Daoy (cell line): ENCODE measurements at places on chromosomes 2 and 18. TPM values are rescaled to one million over a fixed set of nuclear protein-coding genes. Genes with fewer than 3 reads are reported as not detected.

Gene IL1RL2
- total RNA-seq = not detected in 2 replicates

GRCh38 chr2:101827246-101827645 is 129.7 kb downstream of the MAP4K4 start:
- DNase-seq = peak; percentile 91

DNA sequence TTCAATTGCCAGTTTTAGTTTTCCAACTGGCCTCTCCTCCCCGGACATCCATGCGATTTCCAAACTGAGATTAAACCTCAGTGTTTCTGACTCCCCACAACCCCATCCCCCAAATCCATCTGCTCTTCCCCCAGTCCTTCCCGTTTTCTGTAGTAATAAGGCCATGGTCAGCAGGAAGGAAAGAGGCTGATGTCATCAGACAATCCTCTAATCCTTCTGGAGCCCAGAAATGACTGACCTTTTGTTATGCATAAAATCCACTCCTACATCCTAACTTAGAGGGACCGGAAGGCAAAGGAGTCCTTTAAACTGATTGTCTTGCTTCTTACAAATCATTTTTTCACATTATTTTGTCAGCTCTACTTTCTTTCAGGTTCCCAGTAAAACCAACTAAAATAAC is 155.8 kb downstream of the INO80D start:
- DNase-seq = no peak

DNA sequence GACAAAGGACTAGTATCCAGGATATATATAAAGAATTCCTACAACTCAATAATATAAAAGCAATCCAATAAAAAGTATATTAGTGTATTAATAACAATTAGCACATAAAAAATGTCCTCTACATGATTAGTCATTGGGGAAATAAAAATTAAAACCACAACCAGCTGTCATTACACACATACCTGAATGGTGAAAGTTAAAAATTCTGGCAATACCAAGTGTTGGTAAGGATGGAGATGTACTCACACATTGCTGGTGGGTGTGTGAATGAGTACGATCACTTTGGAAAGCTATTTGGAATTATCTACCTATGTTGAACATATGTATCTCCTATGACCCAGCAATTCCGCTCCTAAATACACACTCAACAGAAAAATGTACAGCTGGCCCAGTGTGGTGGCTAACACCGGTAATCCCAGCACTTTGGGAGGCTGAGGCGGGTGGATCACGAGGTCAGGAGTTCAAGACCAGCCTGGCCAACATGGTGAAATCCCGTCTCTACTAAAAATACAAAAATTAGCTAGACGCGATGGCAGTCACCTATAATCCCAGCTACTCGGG is 14.3 kb upstream of the NOL10 start:
- no peak for DNase-seq

GRCh38 chr18:8705961-8706790 is 820 bp downstream of the MTCL1 start:
- peak; percentile 15 for DNase-seq
